ENCODE measurements at places on chromosomes 6 and 20.

- DNase-seq, result no peak
These were observed 8.2 kb upstream of the TBX18 start for GRCh38 chr6:84772428-84773132.

DNA sequence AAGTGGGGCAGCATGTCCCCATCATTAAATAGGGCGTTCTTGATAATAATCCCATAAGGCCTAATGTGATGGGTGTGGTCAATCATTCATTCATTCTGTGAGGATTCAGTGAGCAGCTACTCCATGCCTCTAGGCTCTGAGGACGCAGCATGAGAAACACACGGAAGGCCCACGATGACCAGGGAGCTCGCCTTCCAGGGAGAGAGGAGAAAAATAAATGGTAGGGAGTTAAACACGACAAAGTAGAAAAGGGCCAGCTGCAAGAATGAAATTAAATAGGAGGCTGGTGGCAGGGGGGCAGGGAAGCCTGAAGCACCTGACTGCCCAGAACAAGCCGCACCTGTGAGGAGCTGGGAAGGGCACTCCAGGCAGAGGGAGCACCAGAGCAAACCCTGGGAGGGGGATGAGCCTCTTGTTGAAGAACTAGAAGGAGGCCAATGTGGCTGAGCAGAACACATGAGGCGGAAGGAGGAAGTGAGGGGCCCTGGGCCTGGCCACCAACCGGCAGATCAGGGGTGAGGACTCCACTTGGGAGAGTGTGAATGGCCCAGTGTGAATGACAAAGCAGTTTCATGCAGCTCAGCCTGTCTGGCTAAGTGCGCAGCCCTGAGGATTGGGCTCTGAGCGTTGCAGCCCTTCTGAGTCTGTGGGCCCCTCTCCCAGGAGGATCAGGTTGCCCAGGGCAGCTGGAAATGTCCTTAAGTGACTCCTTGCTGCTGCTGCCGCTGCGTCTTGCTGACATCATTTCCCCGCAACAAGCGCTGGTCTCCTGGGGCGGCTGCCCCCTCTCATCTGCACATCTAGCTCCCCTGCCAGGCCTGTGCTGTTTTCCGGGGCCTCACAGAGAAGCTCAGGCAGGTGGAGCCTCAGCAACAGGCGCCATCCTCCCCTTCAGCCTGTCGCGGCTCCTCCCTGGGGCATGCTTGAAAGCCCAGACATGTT lies 99.9 kb downstream of the CDH26 start:
- DNase-seq, result peak; percentile 96

GRCh38 chr6:13666194-13667105 lies 45.2 kb downstream of the RANBP9 start:
- DNase-seq, result peak; percentile 77

GRCh38 chr6:41955412-41955811 lies 13.8 kb upstream of the CCND3 start:
- DNase-seq, result no peak

DNA sequence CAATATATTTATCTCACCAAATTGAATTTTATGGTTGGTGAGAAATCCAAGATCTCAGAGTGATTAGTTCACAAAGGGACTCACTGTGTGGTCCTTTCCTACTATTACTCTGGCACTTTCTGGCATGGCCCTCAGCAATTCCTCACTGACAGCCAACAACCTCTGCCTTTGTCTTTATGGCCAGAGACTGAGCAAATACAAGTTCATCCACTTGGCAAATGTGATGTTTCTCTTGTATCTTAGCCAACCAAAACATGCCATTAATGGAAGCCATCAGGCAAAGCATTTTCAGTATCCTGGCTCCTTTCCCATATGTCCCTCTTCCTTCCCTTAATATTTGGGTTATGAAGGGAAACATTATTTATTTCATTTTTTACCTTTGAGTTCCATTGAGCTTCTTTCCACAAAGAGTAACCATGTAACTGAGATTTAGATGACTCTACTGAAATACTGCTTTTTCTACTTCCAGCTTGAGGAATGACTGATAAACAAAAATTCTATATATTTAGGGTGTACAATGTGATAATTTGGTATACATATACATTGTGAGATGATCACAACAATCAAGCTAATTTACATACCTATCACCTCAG lies 30.8 kb upstream of the SMLR1 start:
- no peak for DNase-seq

DNA sequence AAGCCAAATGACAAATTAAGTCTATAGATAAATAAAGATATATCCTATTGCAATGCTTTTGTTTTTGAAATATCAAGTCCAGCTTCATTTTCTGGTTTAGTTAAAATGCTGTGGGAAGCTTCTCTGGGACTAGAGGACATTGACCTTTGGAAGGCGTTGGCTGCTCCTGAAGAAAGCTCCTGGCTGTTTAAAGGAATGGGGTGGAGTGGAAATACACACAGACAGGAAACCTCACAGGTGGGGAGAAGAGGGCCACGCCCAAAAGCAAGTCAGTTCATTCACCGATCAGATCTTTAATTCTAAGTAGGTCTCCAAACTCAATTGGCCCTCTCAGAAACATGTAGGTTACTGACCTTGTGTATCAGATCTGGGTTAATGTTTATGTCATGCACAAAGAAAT lies 59.6 kb downstream of the SPTLC3 start:
- DNase-seq, result no peak

DNA sequence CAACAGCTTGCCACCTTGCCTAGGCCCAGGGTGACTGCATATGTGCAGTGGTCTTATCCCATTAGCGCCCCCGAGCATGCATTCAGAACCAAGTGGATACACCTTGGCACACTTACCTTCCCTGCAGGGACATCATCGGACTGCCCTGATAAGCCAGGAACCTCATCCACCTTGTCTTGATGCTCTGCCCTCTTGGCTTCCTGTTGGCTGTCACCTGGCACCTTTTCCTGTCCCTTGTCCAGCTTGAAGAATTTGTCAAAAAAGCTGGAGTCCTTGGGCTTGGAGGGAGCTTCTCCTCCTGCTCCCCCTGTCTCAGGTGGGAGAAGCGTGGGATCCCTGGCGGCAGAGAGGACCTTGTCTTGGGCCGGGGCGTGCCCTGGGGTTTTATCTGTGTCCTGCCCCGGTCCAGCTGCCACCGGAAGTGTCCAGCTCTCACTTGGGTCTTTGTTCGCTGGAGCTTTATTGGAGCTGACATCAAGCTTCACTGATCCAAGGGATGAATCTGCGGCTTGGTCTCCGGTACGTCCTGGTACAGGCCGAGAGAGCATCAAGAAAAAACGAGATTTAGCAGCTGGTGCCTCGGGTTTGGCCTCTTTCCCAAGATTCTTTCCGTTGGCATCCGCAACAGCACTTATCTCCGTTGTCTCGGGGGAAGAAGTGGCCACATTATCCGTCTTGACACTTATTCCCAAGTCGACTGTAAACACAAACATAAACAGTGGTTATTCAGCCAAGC lies 42.0 kb downstream of the BCAS1 start:
- no peak for DNase-seq

DNA sequence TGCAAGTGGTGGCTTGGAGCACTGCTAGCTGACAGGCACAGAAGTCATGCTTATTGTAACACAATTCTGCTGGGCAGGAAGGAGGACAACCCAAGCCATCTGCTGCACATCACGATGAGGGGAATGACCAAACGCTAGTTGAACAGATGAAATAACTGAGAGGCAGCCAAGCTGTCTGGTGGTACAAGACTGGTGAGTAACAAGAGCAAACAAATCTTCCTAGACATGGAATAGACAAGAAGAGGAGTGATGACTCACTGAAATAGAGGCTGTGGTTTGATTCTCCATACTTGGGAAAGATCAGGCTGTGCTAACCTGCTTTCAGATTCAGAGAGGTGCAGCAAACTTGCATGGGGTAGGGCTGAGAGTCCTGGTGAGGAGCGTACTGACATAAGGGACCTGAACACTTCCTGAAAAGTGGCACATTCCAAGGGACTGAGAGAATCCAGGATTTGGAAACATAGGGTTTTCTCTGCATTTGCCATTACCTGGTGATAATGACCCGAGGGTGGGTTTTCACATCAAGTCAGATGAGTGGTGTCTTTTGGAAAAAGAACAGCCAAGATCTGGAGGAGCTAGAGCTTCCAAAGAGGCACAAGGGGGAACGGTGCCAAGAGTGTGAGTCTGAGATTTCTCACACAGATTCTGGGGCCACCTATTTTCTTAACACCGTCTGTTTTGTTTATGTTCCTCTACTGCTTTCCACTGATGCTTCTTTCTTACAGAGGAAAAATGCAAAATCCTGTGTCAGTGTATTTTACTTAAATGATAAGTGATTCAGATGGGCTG lies 60.0 kb downstream of the PRL start:
- DNase-seq, result no peak

GRCh38 chr6:74735304-74735703 lies 470.5 kb downstream of the COL12A1 start:
- no peak for DNase-seq

DNA sequence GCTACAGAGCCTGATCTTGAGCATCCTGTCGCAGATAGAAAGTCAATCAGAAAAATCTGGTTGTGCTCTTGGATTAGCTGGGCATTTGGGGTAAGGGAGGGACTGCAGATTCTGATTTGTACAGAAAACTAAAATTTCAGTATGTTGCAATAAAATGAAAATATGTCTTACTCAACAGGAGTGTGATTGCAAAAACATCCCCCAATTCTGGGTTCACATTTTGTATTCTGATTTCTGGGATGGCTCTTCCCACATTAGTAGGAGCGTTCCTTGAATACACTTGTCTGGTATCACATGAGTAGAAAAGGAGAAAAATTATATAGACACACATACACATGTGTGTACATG lies 40.5 kb downstream of the PANK2 start:
- no peak for DNase-seq

GRCh38 chr20:15498926-15499325 lies 1074.3 kb downstream of the KIF16B start:
- DNase-seq, result no peak

- no peak for DNase-seq
These were observed 1008.4 kb downstream of the PHF3 start for GRCh38 chr6:64644024-64644423.

DNA sequence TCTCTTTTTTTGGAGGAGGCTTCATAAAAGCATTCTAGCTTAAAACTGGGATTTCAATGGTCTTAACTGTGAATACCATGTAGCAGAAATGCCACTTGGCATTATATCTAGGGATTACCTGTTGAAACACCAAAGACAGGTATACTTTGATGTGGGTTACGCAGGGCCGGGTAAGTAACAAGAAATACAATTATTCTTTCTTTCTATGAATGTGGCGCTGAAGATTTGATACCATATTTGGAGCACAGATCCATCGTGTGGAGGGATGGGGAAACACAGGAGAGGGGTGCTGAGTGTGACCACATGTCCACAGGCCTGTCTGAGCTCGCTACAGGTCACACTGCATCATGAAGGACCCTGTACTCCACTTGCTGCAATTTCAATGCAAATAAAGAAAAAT lies 257.8 kb downstream of the GMPR start:
- DNase-seq, result no peak

GRCh38 chr6:163804991-163805390 lies 390.5 kb downstream of the QKI start:
- DNase-seq, result no peak

GRCh38 chr6:8075185-8075584 lies 11.0 kb upstream of the BLOC1S5 start:
- DNase-seq, result peak; percentile 59

DNA sequence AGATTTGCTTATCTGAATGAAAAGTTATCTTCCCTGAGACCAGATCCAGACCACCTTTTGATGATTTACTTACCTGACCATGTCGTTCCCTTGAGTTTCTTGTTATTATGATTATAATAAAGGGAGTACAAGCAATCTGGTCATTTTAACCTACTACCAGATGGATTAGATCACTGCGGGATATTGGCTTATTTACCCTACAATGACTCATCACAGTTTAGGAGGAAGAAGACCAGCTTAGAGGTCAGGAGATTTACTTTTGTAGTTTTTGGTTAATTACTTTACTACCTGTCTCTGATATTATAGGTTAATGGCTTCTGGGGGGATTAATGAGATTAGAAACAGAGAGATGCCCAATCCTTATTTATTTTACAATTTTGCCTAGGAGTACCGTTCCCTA lies 10.7 kb downstream of the PKIB start:
- DNase-seq, result no peak

GRCh38 chr6:71499667-71500066 lies 211.1 kb downstream of the OGFRL1 start:
- DNase-seq, result no peak

GRCh38 chr6:6319952-6320811 lies at the start of gene F13A1:
F13A1 (minus strand) TSS chr6:6320662; CDS start chr6:6318664, 1,998 bp downstream.
- DNase-seq, result peak; percentile 43

DNA sequence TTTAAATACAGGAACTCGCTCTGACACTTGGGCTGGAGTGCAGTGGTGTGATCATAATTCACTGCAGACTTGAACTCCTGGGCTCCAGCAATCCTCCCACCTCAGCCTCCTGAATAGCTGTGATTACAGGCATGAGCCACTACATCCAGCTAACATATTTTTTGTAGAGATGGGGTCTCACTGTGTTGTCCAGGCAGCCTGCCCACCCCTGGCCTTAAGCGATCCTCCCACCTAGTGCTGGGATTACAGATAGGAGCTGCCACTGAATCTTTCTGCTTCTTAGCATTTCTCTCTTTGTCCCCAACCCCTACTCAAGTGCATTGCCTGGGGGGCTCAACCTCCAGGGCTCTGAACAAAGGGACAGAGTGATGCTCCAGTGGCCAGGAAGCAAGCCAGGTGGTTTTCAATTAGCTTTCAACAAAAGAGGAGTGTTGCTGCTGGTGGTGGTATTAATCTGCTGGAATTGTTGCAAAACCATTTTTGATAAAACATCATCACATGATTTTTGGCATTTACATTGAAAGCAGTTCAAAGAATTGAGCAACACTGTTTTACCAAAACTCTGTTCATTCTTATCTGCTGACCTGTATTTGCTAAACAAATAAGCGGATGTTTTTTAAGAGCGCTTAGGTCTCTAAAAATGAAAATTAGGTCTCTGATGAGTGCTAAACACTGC lies 40.4 kb upstream of the BPIFA2 start:
- no peak for DNase-seq

GRCh38 chr6:11609324-11610071 lies 71.9 kb downstream of the TMEM170B start:
- DNase-seq, result no peak

DNA sequence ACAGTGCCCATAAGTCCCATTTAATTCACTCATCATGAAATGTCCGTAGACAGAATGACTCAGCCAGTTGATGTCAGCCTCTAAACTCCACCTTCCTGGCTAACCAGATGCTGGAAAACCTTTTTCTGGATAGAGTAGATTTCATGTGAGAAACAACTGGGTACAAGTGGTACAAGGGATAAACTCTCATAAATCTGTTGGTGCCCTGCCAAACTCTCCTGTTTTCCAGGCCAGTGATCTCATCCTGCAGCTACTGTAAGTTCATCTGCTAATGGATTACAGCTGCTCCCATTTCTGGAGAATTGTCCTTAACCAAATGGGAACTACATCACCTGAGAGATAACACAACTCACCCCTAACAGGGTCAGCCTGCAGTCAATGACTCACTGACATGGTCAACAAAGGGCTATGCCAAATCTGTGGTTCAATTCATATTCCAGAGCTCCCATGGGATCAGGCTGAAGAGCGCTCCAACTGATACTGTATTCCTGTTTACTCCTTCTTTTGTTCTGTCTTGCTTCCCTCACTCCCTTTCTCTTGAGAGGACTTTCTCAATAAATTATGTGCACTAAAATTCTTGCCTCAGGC lies 210.1 kb upstream of the HDDC2 start:
- no peak for DNase-seq

- DNase-seq, result no peak
These were observed 113.0 kb upstream of the SLC22A23 start for GRCh38 chr6:3569816-3570215.

Measured in hematopoietic multipotent progenitor cell treated with erythropoietin and hydrocortisone succinate and interleukin-3 and kit ligand, for 4 days (in vitro differentiated cells).